Stimulated activated CD4-positive, alpha-beta T cell treated with anti-CD3 and anti-CD28 coated beads, Interleukin-4, amount 100 ng/mL, for 24 hours (primary cell): ENCODE measurements at places on chromosomes 11 and 22.
A peak's percentile ranks its signal among the peaks of the same experiment; 100 is the strongest.

DNA sequence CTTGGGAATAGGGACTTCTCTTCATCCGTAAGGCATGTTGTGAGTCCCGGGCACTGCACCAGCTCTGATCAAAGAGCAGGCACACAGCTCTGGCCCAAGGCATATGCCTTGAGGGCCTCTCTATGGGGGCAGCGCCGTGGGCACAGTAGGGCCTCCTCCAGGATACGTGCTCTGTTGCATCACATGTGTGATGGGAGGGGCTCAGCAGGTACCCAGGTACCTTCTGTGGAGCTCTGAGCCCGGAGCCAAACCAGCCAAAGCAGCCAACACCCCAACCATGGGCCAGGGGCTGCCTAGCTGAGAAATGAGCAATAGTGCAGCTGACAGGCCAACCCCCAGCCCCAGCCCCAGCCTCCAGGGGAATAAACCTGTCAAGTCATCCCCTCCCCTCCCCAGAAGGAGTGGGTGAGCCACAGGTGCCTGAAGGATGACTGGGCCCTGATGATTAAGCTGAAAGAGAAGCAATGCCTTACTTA lies 79.7 kb upstream of the SHISAL1 start:
- DNase-seq, result no peak

DNA sequence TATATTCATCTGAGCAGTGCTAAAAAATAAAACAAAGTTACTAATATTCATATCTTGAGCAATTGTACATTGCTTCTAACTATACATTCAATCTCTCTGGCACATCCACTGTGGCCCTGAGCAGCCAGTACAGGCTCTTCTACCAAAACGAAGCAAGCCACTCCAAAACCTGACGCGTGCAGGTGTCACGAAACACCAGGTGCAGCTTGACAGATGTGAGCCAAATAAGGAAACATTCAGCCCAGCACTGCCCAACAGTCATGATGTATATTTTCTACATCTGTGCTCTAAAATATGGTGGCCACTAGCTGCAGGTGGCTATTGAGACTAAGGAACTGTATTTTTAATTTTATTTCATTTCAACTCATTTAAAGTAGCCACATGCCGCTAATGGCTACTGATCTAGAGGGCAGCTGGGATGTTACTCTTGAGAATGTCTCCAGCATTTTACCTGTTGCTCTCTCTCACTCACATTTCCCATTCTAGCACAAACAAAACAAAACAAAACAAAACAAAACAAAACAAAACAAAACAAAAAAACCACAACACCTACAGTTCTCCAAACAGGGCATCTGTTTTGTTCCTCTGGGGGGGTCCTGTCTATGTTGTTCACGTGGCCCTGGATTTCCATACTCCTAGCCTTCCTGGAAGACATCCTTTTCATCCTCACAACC lies 77.7 kb downstream of the LARGE1 start:
- DNase-seq, result no peak

- DNase-seq, result no peak
Observed at GRCh38 chr11:8383227-8383626, 119.5 kb upstream of the LMO1 start.

GRCh38 chr11:111977146-111978027 lies 40.2 kb downstream of the DIXDC1 start:
- DNase-seq, result peak; percentile 13

GRCh38 chr11:115653926-115654325 lies 149.7 kb upstream of the CADM1 start:
- no peak for DNase-seq
